ENCODE measurements at places on chromosomes 3 and 15. TPM values are rescaled to one million over a fixed set of nuclear protein-coding genes. Genes with fewer than 3 reads are reported as not detected.

The EPHB3 gene
- not detected for total RNA-seq

DNA sequence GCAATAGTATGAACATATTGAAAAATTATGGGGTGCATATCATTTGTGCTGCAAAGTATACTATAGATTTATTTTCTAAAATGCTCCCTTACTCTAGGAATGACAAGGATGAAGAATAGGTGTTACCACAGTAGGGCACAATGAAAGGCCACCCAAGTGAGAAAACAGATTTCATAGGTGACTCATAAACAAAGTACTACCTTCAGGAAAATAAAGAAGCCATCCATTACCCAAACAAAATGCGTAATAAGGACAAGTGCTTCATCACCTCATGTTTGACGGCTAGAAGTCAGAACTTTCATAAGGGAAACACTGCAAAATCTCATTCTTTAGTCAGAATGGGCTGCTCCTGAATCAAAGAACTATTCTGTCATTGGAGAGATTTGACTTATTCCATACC lies 116.6 kb downstream of the MFSD1 start:
- no peak for DNase-seq

- DNase-seq, result no peak
Measured at GRCh38 chr15:50624616-50625168, 61.9 kb downstream of the TRPM7 start.

- peak; percentile 48 for DNase-seq
Measured at GRCh38 chr15:89361451-89362202, 27.0 kb upstream of the POLG start.
